Right renal pelvis (tissue), 4 donors: ENCODE measurements at places on chromosomes 12 and 14. TPM values are rescaled to one million over a fixed set of nuclear protein-coding genes. Genes with fewer than 3 reads are reported as not detected.
A peak's percentile ranks its signal among the peaks of the same experiment; 100 is the strongest.

The RHOJ gene
- 22.1 TPM for polyA plus RNA-seq

The RNU7-1 gene
- 10.0 TPM for polyA plus RNA-seq

- no peak for DNase-seq
Measured at GRCh38 chr12:68290126-68290525, 36.7 kb upstream of the IL22 start.

The HCAR3 gene
- 0.42 TPM for polyA plus RNA-seq

The KLRF1 gene
- polyA plus RNA-seq = 0.67 TPM

DNA sequence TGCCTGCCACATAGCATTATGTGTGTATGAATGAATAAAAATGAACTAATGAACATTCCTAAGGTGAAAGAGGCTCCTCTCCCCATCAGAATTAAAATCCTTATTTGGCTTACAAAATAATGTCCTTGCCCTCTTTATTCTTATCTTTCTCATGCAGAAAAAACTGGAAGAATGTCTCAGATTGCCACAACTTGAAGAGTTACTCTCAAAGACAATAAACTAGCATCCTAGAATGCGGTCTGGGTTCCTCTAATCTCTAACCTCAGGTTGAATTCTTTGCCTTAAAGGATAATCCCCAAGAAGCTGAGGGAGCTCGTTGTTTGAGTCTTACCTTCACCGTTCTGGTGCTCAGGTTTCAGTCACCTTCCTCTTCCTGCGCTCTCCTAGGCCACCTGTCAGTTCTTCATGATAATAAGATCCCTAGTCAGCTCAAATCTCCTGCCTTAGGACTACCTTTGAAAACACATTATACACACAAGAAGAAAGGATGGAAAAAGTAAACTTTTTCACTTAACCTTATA is 147.1 kb downstream of the PHLDA1 start:
- DNase-seq = no peak

DNA sequence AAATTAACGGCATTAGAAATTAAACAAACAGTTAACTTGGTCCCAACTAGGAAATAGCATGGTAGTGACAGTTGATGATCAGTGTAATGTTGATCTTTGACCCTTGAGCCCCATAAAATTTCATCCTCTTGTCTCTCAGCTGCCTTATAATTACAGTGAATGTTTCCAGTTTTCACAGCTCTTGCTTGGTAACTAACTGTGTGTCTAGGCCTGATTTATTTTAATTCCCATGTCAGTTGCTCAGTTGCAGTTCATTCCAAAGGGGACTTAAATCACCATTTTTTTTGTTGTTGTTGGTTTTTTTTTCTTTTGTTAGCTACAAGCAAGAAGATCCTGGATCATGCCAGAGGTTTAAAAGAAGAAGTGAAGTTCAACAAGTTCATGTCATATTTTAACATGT is 1883.7 kb upstream of the FLRT2 start:
- no peak for DNase-seq

The SERPINA9 gene
- not detected for polyA plus RNA-seq

DNA sequence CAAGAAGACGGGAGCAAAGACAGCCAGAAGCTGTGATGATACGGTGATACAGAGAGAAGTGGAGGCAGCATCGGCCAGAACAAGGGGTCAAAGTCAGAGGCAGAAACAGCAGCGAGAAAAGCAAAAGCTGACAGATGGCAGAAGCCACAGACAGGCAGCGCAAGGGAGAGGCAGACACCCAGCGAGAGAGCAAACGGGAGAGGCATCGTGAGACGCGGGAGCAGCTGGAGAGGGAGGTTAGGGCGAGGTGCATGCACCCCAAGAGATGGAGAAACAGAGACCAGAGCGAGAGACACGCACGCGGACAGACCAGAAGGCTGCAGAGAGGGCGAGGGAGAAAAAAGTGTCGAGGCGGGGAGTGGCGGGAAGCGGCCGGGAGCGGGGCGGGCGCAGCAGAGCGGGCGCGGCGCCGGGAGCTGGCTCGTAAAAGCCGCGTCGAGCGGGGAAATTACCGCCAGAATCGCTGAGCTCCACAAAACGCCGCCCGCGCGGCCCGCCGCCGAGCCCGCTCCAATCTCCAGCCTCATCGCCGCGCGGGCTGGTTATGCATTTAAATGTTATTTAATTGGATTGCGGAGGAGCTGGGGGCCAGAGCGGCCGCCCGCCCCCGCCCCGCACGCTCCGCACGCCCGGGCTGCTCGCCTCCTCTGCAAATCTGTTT is 15.6 kb downstream of the SMUG1 start:
- DNase-seq = no peak

DNA sequence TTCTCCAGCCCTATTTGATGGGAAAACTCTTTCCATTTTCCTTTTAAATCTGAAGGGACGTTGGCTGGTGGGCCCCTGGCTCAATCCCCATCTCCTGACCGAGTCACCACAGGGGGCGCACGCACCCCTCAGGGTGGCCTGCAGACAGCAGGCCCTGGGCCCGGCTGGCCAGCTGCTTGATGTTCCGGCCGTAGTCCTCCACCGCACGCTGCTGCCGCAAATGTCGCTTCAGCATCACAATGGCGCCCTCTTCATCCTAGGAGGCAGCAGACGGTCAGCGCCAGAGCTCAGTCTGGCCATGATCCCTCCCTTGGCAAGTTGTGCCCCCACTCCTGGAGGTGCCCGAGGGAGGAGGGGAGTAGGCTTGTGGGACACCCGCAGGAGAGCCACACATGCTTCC is 70.0 kb downstream of the PLEKHG3 start:
- DNase-seq = no peak

GRCh38 chr14:65106316-65106715 is 4.0 kb upstream of the MAX start:
- DNase-seq = no peak

GRCh38 chr12:110224379-110225304 is 56.4 kb upstream of the ATP2A2 start:
- DNase-seq = no peak

DNA sequence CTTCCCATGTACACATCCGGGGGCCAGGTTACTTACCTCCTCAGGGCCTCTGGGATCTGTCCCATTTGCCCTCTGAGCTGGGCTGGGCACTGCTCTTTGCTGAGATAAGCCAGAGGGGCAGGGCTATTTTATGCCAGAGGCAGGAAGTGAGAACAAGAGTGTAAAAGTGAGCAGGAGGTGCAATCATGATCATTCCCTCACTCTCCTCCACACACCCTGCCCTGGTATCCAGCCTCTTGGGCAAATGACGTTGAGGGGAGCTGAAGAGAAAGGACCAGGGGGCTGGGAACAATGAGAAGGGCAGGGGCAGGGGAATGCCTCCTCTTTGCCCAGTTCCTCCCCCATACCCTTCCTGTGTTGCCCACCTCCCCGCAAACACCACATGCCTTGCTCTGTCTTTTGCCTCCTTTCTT is 4.2 kb downstream of the LPAR5 start:
- DNase-seq = no peak

DNA sequence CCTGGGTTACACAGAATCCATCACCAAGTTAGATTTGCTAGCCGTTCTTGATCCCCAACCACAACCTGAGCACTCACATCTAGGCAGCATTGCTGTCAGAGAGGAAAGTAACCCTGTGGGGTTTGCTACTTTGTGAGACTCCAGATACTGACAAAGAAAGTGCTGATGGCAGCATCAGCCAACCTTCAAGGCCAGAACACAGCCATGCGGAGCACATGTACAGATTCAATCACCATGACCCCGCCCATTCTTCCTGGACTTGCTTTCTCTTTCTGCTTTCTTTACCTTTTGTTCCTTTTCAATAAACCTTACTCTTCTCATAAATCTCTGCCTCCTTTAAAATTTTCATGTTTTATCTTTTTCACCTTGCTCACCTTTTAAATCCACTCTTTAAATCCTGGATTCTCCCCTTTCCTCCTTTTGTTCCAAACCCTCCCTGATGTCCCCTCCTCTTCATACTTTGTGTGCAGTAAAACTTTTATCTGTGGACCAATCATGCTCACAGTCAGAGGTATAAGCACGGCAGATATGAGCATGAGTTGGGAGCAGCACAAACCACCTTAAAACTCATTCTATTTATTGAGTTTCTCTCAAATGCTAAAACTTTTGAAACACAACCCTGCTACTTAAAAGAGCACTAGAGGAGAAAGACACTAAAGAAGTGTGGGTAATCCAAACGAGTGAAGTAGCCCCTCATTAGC is 21.9 kb upstream of the CERS5 start:
- no peak for DNase-seq

GRCh38 chr12:54502485-54502884 is 4.9 kb downstream of the NCKAP1L start:
- DNase-seq = no peak

DNA sequence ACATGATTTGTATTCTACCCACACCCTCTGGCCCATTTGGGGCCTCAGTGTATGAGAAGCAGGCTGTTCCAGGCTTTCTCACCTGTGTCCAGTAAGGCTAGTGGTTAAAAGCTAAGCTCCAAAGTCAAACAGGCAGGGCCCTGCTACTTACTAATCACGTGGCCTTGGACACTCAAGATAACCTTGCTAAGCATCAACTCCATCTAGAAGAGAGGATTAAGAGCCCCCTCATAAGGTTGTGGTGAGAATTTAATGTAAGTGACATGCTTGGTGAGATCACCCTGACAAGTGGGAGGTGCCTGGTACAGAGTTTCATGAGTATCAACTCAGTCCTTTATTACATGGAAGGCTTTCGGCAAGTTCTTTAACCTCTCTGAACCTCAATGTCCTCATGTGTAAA is 17.8 kb downstream of the ACSM4 start:
- no peak for DNase-seq

GRCh38 chr14:20365928-20366327 is 22.5 kb downstream of the PARP2 start:
- DNase-seq = no peak

The KRT6C gene
- not detected for polyA plus RNA-seq

The KRT2 gene
- not detected for polyA plus RNA-seq

The MYH7 gene
- polyA plus RNA-seq = 0.32 TPM

GRCh38 chr14:91111443-91111842 is 2.4 kb upstream of the DGLUCY start:
- no peak for DNase-seq

- peak; percentile 97 for DNase-seq
Measured at GRCh38 chr14:68792979-68793733, at the start of gene ZFP36L1. Gene ZFP36L1 (minus strand): TSS chr14:68793067. CDS start chr14:68792938, 129 bp downstream.

The KRT74 gene
- polyA plus RNA-seq = not detected

DNA sequence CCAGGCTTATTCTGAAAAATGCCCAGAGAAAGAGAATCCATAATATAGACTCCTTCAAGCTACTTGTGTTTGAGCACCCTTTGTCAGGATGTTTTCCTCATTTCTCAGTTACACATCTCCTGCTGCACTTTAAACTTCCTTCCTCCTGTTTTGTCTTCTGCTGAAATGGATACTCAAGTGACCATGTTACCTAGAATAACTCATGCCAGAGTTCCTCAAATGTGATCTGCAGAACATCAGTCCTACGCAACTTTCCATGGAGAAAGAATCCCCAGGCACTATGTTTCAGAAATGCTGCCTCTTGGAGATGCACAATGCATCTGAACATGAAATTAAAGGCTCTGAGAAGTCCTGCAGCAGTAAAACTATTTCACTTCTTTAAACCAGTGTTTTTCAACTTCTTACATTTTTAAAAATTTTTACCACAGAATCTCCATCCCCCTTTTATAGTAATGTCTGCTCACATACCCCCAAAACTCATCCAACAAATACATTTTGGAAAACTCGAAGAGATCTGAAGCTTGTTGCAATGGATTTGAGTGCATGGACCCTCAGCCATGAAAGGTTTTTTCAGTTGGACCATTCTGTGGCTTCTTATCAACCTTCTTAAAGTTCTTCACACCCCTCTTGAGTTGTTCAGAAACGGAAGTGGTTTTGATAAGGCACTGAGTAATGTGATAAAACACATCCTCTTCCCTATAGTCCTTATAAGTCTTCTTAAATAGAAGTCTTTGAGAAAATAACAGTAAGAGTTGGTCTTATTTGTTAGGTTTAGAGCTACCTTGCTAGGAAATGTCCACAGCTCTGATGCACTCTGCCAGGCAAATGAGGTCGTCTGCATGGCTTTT is 84.5 kb upstream of the KCNA1 start:
- no peak for DNase-seq

GRCh38 chr12:5682581-5682980 is 250.7 kb downstream of the NTF3 start:
- DNase-seq = no peak

GRCh38 chr12:116278667-116279066 is 1.2 kb upstream of the MED13L start:
- DNase-seq = no peak

- no peak for DNase-seq
Measured at GRCh38 chr12:71719647-71720370, 33.9 kb downstream of the TMEM19 start.

The RIMBP2 gene
- polyA plus RNA-seq = 17.8 TPM

DNA sequence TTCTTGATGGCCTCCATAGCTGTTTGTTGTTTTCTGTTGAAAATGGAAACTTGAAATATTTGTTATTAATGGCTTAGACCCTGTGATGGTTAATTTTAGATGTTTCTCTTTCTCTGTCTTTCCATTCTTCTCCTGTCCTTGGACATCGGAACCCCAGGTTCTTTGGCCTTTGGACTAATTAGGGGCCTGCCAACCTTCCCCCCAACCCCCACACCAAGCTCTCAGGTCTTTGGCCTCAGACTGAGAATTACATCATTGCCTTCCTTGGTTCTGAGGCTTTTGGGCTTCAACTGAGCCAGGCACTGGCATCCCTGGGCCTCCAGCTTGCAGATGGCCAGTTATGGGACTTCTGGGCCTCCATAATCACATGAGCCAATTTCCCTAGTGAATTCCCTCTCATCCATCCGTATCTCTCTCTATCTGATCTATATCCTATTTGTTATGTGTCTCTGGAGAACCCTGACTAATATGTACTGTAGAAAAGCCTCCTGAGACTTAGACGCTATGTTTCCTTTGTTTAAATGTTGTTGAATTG is 71.6 kb downstream of the FGD4 start:
- no peak for DNase-seq

- no peak for DNase-seq
Measured at GRCh38 chr14:41476526-41476925, 130.2 kb upstream of the LRFN5 start.

- no peak for DNase-seq
Measured at GRCh38 chr12:22333186-22333712, 1.3 kb downstream of the ST8SIA1 start.

DNA sequence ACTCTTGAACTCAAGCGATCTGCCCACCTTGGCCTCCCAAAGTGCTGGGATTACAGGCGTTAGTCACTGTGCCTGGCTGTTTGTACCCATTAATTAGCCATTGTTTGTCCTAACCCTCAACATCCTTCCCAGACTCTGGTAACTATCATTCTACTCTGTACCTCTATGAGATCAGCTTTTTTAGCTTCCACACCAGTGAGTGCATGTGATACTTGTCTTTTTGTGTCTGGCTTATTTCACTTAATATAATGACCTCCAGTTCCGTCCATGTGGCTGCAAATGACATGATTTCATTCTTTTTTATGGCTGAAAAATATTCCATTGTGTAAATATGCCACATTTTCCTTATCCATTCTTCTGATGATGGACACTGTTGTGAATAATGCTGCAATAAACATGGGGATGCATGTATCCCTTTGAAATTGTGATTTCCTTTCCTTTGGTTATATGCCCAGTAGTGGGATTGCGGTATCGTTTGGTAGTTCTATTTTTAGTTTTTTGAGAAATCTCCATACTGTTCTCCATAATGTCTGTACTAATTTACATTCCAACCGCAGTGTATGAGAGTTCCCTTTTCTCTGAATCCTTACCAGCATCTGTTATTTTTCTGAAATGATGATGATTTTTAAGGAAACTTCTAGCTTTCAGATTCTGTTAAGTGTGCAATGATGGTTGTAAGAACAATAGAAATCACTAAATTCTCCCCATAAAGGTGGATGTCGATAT is 6.7 kb upstream of the PPP4R3A start:
- DNase-seq = no peak

The KRT3 gene
- not detected for polyA plus RNA-seq
